ENCODE measurements at places on chromosomes 5 and 9. TPM values are rescaled to one million over a fixed set of nuclear protein-coding genes. Genes with fewer than 3 reads are reported as not detected.

The ANKRD34B gene
- total RNA-seq = not detected

DNA sequence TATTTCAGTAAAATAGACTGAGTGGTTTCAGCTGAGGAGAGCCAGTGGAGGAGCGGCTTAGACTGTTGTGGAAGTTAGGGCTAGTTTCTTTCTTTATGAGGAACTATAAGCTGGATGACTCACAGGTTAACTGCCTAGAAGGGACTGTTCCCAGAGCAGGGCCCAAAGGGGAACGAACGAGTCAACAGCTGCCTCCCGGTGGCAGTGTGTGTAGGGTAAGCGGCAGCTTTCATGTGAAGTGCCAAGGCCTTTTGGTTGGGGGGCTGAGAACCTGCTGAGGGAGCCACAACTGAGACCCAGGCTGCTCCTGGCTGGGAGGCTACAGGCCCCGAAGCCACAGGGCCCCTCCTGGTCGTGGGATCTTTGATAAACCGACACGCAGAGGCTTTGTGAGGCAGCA, 7.0 kb downstream of the SQSTM1 start:
- no peak for DNase-seq

- no peak for DNase-seq
Measured at GRCh38 chr9:91896513-91897121, 53.4 kb downstream of the ROR2 start.

DNA sequence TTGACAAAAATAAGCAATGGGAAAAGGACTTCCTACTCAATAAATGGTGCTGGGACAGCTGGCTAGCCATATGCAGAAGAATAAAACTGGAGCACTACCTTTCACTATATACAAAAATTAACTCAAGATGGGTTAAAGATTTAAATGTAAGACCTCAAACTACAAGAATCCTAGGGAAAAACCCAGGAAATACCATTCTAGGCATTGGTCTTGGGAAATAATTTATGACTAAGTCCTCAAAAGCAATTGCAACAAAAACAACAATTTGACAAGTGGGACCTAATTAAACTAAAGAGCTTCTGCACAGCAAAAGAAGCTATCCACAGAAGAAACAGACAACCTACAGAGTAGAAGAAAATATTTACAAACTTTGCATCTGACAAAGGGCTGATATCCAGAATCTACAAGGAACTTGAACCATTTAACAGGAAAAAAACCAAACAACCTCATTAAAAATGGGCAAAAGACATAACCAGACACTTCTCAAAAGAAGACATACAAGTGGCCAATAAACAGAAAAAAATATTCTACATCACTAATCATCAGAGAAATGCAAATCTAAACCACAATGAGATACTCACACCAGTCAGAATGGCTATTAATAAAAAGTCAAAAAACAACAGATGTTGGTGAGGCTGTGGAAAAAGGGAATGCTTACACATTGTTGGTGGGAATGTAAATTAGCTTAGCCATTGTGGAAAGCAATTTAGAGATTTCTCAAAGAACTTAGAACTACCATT, 75.2 kb upstream of the CPEB4 start:
- DNase-seq = no peak

DNA sequence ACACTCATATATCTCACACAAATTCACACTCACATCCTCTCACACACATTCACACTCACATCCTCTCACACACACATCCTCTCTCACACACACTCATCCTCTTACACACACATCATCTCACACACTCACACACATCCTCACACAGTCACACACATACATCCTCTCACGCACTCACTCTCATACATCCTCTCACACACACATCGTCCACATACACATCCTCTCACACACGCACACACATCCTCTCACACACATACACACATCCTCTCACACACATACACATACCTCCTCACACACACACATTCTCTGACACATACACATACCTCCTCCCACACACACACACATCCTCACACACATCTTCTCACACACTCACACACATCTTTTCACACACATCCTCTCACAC, 129.1 kb upstream of the SLC30A5 start:
- no peak for DNase-seq

The PCDHGA11 gene
- total RNA-seq = 1.3 TPM

DNA sequence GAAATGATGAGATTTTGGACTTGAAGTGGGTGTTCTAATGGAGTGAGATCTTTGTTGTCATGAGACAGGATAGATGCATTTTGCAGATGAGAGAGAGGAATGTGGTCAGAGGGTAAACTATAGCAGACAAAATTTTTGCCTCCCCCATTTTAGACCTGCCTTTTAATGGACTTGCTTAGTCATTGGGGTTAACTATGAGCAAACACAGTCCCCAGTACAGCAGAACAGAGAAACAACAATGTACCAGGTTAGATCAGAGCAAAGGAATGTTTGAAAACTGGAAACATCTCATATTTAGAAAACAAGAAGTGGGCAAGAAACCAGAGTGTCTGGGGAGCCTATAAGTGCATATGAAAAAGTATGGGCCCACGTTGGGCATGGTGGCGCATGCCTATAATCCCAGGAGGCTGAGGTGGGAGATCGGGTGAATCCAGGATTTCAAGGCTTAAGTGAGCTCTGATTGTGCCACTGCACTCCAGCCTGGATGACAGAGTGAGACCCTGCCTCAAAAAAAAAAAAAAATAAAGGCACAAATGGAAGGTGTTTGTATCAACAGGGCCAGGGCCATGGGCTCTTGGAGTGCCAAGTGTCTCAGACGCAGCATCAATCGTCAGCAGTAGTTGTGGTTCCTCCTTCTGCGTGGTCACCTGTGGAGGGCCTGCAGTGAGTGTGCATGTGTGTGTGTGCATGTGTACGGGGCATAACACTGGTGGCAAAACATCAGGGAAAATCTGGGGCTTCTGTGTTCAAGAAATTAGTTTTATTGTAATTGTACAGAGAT, 214.4 kb upstream of the S1PR3 start:
- no peak for DNase-seq

- DNase-seq = peak; percentile 79
Measured at GRCh38 chr5:1187234-1187949, 14.0 kb upstream of the SLC6A19 start.
